Activated CD4-positive, alpha-beta T cell treated with anti-CD3 and anti-CD28 coated beads, Interleukin-2, amount 10 ng/mL, durations not matched to agents 7 days and 5 days (primary cell): ENCODE measurements at places on chromosomes 6 and 20.

- peaks cover 6% of the 10 kb centered on the region for H3K27me3 ChIP-seq
- DNase-seq, result no peak
- H3K36me3 ChIP-seq, result no peaks in the 10 kb centered on the region
- no peak overlapping the region for H3K27ac ChIP-seq
- no peak overlapping the region for H3K4me3 ChIP-seq
Observed at GRCh38 chr20:51166489-51166888, 143.6 kb upstream of the KCNG1 start.

GRCh38 chr6:7541175-7542064, at the start of gene DSP:
DSP (plus strand) TSS chr6:7541671; CDS start chr6:7541916, 245 bp downstream.
- peak within 1 kb of the TSS; percentile 70 for H3K4me3 ChIP-seq
- peaks cover 75% of the 10 kb centered on the region for H3K27me3 ChIP-seq
- peaks cover 14% of the 10 kb centered on the region for H3K4me1 ChIP-seq
- peak within 1 kb of the TSS; percentile 25 for H3K27ac ChIP-seq
- DNase-seq, result peak; percentile 26

- H3K27me3 ChIP-seq, result no peaks in the 10 kb centered on the region
- no peak overlapping the region for H3K4me3 ChIP-seq
- H3K27ac ChIP-seq, result no peak overlapping the region
- no peak for DNase-seq
Observed at GRCh38 chr6:157484181-157484580, 103.2 kb downstream of the ZDHHC14 start.

- H3K27ac ChIP-seq, result no peak overlapping the region
- DNase-seq, result no peak
Observed at GRCh38 chr6:155408981-155409380, 46.7 kb downstream of the NOX3 start.
